ENCODE measurements at places on chromosomes 7 and 10. TPM values are rescaled to one million over a fixed set of nuclear protein-coding genes. Genes with fewer than 3 reads are reported as not detected.

The CALU gene
- 110 TPM for total RNA-seq

DNA sequence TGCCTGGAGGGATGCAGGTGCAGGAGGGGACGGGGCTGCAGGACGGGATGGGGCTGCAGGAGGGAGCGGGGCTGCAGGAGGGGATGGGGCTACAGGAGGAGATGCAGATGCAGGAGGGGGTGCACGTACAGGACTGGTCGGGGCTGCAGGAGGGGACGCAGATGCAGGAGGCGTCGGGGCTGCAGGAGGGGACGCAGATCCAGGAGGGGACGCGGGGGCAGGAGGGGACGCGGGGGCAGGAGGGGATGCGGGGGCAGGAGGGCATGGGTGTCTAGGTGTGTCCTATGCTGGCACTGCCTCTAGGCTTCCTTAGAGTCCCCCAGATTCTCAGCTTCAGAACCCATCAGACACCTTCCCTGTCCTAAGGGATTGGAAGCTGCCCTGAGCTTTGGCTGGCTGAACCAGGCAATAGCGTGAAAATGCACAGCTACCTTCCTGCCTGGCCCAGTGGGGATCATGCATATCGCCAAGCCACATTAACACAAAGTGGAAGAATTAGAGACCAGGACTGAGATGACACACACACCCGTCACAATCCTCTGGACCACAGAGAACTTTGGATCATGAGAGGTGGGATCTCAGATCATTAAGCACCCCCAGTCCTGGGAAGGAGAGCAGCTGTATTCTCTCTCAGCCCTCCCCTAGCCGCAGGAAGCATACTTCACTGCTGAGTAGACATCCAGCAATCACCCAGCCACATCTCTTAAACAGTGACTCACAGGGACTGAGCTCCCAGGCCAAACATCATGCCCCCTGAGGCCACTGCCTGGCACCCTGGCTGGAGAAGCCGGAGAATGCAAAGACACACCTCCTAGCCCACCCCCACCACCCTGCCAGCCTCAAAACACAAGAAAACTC is 67.3 kb downstream of the VWA2 start:
- no peaks in the 10 kb centered on the region for H3K27me3 ChIP-seq
- H3K27ac ChIP-seq, result no peak overlapping the region
- DNase-seq, result no peak
- peaks cover 3% of the 10 kb centered on the region for H3K4me1 ChIP-seq
- no peak overlapping the region for H3K4me3 ChIP-seq

- DNase-seq, result no peak
- H3K4me3 ChIP-seq, result no peak overlapping the region
- no peaks in the 10 kb centered on the region for H3K36me3 ChIP-seq
These were observed 136.2 kb upstream of the FZD8 start for GRCh38 chr10:35778306-35778705.

GRCh38 chr10:88390041-88390440 is 193.1 kb downstream of the RNLS start:
- peaks cover 5% of the 10 kb centered on the region for H3K4me1 ChIP-seq
- no peak overlapping the region for H3K4me3 ChIP-seq
- no peaks in the 10 kb centered on the region for H3K27me3 ChIP-seq

DNA sequence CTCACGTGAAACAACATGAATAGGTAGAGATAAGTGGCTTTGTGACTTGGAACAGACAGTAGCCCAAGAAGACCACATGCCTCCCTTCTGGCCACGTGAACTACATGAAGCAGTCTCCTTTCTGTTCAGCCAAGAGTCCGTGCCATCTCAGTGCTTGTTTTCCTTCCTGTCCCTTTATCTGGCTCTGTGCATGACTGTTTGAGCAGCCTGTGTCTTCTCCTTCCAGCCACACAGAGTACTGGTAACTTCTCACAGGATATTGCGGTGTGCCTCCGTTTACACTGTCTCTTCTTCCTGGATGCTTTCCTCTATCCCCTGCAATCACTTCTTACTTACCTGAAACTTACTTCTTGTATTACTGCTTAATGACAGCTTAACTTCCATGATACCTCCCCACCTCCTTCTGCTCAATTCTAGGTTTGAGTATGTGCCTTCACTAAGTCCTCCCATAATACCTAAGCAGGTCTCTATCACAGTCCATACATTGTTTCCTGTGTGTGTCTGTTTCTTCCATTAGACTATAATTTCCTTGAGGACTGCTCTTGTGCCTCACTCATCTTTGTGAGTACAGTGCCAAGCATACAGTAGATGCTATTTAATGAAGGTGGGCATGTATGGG is 748.7 kb downstream of the AUTS2 start:
- DNase-seq, result no peak
- H3K36me3 ChIP-seq, result no peaks in the 10 kb centered on the region
- H3K27ac ChIP-seq, result no peak overlapping the region

GRCh38 chr7:114140561-114140960 is 221.8 kb upstream of the PPP1R3A start:
- no peaks in the 10 kb centered on the region for H3K27me3 ChIP-seq
- no peak overlapping the region for H3K4me3 ChIP-seq
- no peaks in the 10 kb centered on the region for H3K36me3 ChIP-seq
- no peaks in the 10 kb centered on the region for H3K4me1 ChIP-seq
- H3K27ac ChIP-seq, result no peak overlapping the region
- DNase-seq, result no peak

The RP9 gene
- total RNA-seq, result 14.7 TPM

DNA sequence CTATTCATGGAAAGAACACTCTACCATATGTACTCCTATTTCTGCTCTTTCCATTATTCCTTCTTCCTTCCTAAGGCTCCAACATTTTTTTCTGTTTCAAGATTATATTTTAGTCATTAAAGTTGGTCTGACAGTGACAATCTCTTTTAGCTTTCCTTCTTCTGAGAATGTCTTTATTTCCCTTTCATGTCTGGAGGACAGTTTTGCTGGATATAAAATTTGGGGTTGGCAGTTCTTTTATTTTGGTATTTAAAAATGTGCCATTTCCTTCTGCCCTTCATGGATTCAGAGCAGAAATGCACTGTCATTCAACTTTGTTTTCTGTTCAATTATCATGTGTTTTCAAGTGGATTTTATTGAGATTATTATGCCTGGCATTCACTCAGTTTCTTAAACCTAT is 53.1 kb downstream of the VSTM4 start:
- no peak for DNase-seq
- peaks cover 16% of the 10 kb centered on the region for H3K4me1 ChIP-seq
- no peak overlapping the region for H3K27ac ChIP-seq
- no peaks in the 10 kb centered on the region for H3K27me3 ChIP-seq
- no peaks in the 10 kb centered on the region for H3K36me3 ChIP-seq

- peak overlapping the region; percentile 78 for H3K4me3 ChIP-seq
- peak; percentile 72 for DNase-seq
- no peaks in the 10 kb centered on the region for H3K27me3 ChIP-seq
- H3K4me1 ChIP-seq, result peaks cover 3% of the 10 kb centered on the region
- peak overlapping the region; percentile 65 for H3K27ac ChIP-seq
- no peaks in the 10 kb centered on the region for H3K36me3 ChIP-seq
These were observed 512 bp downstream of the OSBPL3 start for GRCh38 chr7:24979470-24979862.

- no peak overlapping the region for H3K4me3 ChIP-seq
- peak; percentile 46 for DNase-seq
- H3K27ac ChIP-seq, result peak overlapping the region; percentile 32
- H3K27me3 ChIP-seq, result no peaks in the 10 kb centered on the region
These were observed 12.4 kb downstream of the CPA5 start for GRCh38 chr7:130356876-130357611.

DNA sequence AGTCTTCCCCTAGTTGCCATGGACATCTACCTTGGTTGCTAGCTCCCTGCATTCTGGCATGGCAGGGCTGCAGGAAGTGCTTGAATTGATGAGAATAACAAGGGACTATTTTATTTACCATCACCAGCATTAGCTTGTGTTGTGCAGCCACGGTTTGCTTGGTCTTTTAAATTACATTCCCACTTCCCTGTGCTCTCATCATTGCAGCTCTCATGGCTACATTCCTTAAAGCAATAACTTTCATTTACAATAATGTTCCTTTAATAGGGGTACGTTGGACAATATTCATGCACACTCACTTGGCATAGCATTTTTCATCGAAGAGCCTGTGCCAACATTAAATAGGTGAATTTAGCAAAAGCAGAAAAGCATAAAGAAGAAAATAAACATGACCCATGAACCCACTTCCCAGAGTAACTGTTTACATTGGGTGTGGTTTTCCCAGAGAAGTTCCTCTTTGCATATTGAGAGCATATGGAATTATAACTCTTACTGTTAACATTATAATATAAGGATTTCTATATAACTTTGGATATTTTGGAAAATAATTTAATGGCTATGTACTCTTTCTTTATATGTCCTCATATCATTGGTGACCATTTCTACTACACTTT is 113.2 kb upstream of the VWC2 start:
- no peak overlapping the region for H3K4me3 ChIP-seq
- no peak overlapping the region for H3K27ac ChIP-seq
- DNase-seq, result no peak
- H3K27me3 ChIP-seq, result no peaks in the 10 kb centered on the region

GRCh38 chr10:11236234-11236633 is 218.6 kb downstream of the CELF2 start:
- H3K4me3 ChIP-seq, result no peak overlapping the region
- no peak for DNase-seq
- H3K4me1 ChIP-seq, result peaks cover 4% of the 10 kb centered on the region
- no peaks in the 10 kb centered on the region for H3K27me3 ChIP-seq

DNA sequence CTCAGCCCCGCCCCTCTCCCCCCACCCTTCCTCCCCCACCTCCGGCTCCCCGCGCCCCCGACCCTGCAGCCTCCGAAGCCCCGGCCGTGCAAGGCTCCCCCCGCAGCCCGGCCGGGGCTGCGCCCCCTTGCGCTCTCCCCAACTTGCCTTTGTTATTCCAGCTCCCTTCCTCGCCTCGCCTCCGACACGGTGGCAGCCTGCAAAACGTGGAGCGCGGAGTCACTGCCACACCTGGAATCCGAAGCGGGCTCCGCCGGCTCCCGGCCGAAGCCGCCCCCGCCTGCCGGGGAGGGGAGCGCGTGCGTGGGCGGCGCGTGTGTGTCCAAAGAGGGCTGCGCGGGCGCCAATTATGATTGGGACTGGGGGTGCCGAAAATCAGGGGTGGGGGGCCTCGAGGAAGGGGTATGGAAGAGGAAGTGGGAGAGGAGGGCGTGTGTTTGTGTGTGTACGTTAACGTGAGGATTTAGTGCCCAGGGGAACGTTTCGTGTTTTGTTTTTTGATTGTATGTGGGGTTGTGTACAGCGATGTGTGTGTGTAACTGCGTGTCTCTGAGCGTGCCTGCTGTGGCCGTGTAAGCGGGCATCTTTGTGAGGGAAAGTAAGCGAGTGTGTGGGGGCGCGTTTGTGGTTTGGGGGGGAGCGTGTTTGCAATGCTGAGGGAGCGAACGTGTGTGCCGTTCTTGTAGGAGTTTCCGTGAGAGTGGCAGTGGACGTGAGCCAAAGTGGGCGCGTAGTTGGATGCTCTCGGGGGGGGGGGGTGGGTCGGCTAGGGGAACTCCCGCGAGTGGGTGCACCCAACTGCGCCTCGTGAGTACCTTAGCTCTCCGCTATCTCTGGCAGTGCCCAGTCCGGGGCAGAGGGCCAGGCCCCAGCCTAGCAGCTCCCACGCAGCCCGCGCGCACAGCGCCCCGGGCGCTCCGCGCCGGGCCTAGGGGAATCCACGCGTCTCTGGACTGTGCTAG is 1.2 kb upstream of the ZMIZ1 start:
- H3K36me3 ChIP-seq, result no peaks in the 10 kb centered on the region
- peaks cover 7% of the 10 kb centered on the region for H3K4me1 ChIP-seq
- H3K4me3 ChIP-seq, result peak overlapping the region; percentile 56
- DNase-seq, result peak; percentile 97

DNA sequence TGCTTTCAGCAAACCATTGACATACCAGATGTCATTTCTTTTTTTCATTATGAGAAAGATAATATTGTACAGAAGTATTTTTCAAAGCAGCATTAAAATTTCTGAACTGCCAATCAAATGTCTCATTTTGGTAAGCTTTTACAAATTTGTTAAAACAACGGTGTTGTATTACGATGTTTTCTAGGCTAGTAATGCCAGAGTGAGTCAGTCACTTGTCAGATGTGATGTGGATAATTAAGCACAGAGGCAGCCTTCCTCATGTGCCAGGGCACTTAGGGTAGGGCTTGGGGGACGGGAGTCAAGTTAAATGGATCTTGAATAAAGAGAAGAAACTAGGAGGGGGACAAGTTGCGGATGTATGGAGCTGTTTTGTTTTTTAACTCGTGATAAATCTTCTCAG is 10.1 kb downstream of the PSTK start:
- H3K27me3 ChIP-seq, result no peaks in the 10 kb centered on the region
- H3K27ac ChIP-seq, result no peak overlapping the region

The GRM8 gene
- total RNA-seq, result 2.4 TPM

The RAB18 gene
- total RNA-seq, result 85.5 TPM

The SFRP5 gene
- total RNA-seq, result 0.23 TPM

- H3K4me1 ChIP-seq, result no peaks in the 10 kb centered on the region
- no peaks in the 10 kb centered on the region for H3K27me3 ChIP-seq
- no peaks in the 10 kb centered on the region for H3K36me3 ChIP-seq
- H3K4me3 ChIP-seq, result no peak overlapping the region
- DNase-seq, result no peak
- no peak overlapping the region for H3K27ac ChIP-seq
These were observed 143.4 kb upstream of the ZNF92 start for GRCh38 chr7:65230231-65230630.

- no peak for DNase-seq
- H3K27ac ChIP-seq, result no peak overlapping the region
- H3K27me3 ChIP-seq, result no peaks in the 10 kb centered on the region
- H3K4me3 ChIP-seq, result no peak overlapping the region
- H3K4me1 ChIP-seq, result no peaks in the 10 kb centered on the region
- no peaks in the 10 kb centered on the region for H3K36me3 ChIP-seq
These were observed 29.1 kb downstream of the EZH2 start for GRCh38 chr7:148854983-148855382.

DNA sequence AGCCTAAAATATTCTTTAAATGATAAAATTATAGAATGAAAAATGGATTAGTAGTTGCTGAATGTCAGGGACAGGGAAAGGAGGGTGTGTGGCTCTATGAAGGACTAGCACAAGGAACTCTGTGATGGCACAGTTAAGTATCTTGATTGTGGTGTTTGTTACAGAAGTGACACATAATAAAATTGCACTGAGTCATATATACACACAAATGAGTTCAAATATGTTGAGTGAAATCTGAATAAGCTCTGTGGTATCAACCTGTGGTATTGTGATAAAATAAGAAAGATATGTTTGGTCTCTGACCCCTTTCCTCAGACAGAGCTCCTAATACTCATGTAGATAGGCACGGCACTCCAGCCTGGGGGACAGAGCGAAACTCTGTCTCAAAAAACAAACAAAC is 181.5 kb upstream of the TRIM24 start:
- no peaks in the 10 kb centered on the region for H3K36me3 ChIP-seq
- H3K27ac ChIP-seq, result no peak overlapping the region
- no peaks in the 10 kb centered on the region for H3K27me3 ChIP-seq
- no peak overlapping the region for H3K4me3 ChIP-seq

The MSS51 gene
- total RNA-seq, result 3.5 TPM

The NPFFR1 gene
- 0.20 TPM for total RNA-seq

The FAM25G gene
- total RNA-seq, result not detected

GRCh38 chr7:138872576-138872975 is 74.6 kb upstream of the ATP6V0A4 start:
- no peaks in the 10 kb centered on the region for H3K36me3 ChIP-seq
- no peak for DNase-seq
- H3K27ac ChIP-seq, result no peak overlapping the region
- no peaks in the 10 kb centered on the region for H3K4me1 ChIP-seq
- no peak overlapping the region for H3K4me3 ChIP-seq

The ADRB1 gene
- total RNA-seq, result 0.13 TPM

The GRM3 gene
- total RNA-seq, result not detected

The SPDYE11 gene
- not detected for total RNA-seq

All from ovary (tissue), 10 donors.